ENCODE measurements at places on chromosomes 13 and 19.

GRCh38 chr19:35760711-35761349 lies 2.9 kb downstream of the PROSER3 start:
- no peak for DNase-seq

DNA sequence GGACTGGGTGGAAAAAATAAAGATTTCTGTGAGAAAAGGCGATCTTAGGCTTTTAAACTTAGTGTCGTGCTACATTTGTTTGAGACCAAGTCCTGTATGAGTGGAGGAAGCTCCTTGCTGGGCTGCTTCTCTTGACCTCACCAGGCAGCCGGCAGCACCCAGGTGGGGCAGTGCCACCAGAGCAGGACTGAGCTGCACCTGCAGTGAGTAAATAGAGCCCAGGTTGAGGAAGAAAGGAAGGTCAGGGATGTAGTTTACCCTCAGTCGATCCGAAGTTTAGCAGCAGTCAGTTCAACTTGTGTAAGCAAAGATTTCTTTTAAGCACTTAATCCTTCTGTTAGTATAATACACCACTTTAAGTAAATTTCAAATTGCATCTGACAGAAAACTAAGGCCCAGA lies 13.6 kb downstream of the HNRNPM start:
- DNase-seq = no peak

- no peak for DNase-seq
Measured at GRCh38 chr13:88031980-88032559, 360.9 kb downstream of the SLITRK5 start.

DNA sequence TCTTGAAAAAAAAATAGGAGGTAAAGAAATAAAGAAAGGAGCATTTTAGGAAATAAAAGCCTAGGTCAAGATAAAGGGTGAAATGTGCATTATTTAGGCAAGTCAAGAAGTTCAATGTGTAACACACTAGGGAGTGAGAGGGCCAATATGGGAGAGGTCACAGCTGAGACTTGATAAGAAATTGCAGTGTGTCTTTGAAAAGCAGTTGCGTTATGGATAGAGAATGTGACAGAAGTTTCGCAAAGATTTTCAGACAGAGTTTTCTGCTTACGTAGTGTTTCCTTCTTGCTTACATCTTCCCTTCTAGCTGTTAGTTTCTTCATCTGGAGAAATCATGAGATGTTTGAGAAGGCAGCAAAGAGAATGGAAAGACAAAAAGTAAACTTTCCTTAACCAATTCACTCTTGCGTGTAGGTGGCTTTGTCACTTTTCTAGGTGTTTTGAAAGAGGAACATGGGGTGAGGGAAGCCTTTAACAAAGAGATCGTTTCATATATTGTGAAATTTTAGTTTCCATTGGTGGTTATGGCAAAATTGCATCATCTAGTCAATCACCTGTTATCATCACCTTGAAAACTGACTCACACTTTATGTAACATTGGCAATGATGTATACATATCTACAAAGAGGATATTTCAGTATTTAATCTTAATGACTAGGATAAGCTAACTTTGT lies 975.5 kb downstream of the OLFM4 start:
- DNase-seq = no peak

DNA sequence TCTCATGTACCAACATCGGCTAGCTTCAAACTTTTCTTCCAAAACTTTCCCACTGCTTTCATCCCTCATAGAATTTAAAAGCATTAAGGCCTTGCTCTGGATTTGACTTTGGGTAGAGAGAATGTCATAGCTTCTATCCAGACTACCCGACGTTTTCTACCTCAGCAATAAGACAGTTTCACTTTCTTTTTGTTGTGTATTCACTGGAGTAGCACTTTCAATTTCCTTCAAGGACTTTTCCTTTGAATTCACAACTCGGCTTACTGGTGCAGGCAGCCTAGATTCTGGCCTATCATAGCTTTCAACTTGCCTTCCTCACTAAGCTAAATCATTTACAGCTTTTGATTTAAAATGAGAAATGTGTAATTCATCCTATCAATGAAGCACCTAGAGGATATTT lies 420.4 kb upstream of the GPC6 start:
- no peak for DNase-seq

GRCh38 chr13:56850852-56851251 lies 289.9 kb upstream of the PRR20A start:
- no peak for DNase-seq

GRCh38 chr13:79287939-79288795 lies 117.9 kb downstream of the RBM26 start:
- DNase-seq = no peak

GRCh38 chr13:80481588-80481987 lies 140.7 kb upstream of the SPRY2 start:
- DNase-seq = no peak

DNA sequence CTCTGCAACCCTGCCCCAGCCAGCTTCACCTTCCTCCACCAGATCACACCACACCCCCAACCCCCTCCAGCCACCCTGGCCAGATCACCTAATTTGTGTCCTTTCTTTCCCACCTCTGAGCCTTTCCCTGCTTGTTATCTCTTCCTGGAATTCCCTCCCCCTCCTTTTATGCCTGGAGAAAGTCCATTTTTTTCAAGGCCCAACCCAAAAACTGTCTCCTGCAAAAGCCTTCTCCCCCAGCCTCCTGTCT lies 5.3 kb upstream of the TLE2 start:
- DNase-seq = no peak

DNA sequence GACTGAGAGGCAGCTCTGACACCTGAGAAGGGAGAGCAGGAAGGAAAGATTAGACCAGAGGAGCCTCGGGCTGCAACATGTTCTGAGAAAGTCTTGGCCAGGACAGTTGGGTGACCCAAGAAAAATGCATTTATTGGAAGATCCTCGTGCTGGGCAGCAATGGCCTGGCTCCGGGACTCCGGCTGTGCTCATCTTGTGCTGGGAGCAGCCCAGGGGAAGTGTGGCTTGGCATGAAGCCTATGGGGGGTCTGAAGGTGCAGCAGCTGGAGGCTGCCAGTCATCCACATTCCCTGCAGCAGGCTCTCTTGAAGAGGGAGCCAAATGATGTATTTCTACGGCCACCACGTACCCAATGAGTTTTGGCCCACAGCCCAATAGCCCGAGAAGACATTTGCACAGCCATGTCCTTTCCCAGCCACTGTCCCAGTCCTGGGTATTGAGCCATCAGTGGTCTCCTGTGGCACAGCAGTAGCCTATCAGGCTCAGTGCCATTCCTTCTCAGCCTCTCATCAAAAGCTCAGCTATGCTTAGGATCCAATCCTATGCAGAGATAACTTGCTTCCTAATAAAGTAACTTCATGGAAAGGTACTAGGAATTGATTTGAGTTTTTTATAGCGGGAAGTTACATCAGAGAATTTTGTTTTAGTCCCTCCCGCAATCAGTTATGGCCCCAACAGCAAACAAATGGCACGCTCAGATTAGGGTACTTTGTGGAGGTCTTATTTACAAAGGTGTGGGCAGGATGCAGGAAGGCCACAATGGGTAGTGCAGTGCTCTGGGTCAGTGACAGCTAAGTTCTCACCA lies 76.0 kb upstream of the MEDAG start:
- no peak for DNase-seq

DNA sequence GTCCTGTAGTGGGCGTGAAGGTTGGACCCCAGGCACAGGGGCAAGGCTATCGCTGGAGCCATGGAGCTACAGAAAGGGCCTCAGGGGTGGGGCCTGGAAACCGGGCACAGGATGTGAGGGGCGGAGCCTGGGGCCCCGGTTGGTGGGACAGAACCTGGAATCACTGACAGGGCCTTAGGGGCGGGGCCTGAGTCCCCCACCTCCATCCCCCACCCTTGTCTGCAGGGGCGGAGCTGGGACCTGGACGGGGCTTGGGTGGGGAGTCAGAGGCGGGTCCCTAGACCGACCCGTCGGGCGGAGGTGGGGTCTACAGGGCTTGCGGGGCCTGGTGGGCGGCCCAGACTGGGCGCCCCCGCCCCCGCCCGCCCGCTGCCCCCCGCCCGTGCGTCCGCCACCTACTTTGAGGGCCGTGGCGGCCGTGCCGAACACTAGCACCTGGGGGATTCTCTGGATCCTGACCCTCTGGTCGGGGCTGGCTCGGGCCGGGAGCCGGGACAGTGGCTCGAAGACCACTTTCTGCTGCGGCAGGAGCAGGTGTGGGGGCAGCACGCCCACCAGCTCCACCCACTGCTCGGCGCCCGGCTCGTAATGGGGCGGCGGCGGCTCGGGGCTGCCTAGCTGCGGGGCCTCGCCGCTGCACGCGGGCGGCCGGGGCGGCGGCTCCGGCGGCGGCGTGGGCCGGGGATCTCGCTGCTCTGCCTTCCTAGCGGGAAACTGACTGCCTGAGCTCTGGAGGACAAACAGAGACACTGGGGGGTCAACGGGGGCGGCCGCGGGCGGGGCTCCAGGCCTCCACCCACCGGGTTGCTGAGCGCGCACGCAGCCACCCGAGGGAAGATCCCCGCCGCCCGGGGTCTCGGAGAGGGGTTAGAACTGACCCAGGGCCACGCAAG lies 26.3 kb downstream of the DCAF15 start:
- peak; percentile 43 for DNase-seq

DNA sequence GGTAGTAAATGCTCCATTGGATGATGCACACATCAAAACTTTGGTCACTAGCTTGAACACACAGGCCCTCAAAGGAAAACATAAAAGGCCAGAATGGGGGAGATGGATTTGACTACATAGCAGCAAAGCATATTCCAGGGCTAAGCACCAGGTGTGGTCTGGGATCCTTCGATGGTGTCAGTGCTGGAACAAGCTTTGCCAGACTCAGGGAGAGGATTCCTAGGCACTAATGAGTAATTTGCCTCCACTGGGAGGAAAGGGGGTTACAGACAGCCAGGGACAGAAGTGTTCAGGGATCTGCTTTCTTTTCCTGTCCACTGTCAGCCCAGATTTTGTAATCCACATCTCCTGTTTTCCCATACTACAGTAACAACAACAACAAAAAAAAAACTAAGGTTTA lies 157.2 kb upstream of the OBI1 start:
- DNase-seq = no peak

GRCh38 chr13:22647156-22647850 lies 533.5 kb upstream of the SGCG start:
- no peak for DNase-seq

DNA sequence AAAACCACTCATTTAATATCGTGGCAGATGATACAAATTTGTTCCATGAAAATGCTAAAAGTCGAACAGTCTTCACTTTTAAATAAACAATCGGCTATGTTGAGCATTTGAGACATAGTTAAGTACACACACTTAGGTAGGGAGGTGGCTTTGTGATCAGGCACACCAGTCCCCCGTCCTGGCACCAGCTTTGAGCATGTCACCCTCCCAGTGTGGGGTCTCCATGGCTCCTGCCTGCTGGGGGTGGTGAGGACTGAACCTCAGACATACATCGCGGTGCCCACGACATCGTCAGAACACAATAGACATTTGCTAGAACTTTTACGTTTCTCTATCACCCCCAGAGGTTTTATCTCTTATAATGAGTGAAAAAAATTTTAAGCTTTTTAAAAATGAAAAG lies 62.0 kb downstream of the RFX2 start:
- no peak for DNase-seq

DNA sequence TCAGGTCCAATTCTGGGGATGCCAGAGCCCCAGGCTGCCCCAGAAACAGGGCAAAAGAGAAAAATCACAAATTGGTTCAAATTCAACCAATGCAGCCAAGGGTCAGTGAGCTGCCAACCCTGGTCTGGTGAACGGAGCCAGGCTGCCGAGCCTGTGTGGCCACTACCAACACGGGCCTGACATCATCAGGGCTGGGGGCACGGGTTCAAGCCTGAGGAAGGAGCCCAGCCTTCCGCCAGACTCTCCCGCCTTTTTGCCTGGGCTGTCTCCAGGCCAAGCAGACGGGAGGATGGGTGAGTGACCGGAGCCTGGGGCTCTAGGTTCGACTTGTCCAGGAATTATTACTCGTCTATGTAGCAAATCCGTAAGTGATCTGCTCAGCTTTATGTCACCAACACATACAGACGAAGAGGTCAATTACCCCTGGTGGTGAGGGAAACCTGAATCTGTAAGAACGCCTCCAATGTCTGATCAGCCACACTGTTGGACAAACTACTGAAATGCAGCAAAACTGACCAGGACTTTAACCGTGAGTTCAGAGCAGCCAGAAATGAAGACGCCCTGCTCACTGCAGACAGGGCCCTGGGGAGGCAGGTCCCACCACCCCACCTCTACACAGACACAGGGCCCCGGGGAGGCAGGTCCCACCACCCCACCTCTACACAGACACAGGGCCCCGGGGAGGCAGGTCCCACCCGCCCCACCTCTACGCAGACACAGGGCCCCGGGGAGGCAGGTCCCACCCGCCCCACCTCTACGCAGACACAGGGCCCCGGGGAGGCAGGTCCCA lies 31.8 kb downstream of the RAB20 start:
- DNase-seq = no peak

GRCh38 chr19:10852098-10852800 lies 4.0 kb downstream of the C19orf38 start:
- DNase-seq = no peak

- DNase-seq = no peak
Measured at GRCh38 chr19:20423381-20424197, 142.0 kb downstream of the ZNF737 start.

- no peak for DNase-seq
Measured at GRCh38 chr13:46126056-46126455, 21.2 kb upstream of the CPB2 start.

- no peak for DNase-seq
Measured at GRCh38 chr13:71254384-71254783, 612.6 kb downstream of the DACH1 start.

DNA sequence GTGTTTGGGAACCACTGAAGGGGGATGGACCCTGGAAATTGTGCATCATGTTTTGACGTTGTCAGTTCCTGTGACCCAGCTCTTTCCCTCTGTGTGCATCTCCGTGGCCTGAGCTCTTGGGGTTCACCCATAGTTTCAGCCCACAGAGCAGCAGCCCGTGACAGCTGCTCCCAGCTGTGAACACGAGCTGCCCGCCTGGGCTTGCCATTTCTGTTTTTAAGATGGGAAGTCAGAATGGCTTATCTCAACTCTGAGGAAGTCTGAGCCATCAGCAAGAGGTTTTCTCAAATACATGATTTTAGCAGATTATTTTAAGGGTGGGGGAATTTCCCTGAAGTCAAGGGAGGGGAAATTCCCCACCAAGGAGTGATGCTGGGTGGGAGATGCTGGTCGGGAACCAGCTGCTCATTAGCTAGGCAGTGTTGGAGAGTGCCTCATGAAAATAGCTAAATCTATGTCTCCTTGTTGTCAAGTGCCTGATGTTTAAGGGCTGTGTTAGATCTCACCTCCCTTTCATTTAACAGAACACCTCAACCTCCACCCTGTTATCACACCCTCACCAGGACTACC lies 34.8 kb upstream of the C1QTNF9 start:
- DNase-seq = peak; percentile 70

GRCh38 chr19:4359627-4360000 lies 16.3 kb downstream of the MPND start:
- DNase-seq = no peak
